ENCODE measurements at places on chromosomes 1 and 21.

DNA sequence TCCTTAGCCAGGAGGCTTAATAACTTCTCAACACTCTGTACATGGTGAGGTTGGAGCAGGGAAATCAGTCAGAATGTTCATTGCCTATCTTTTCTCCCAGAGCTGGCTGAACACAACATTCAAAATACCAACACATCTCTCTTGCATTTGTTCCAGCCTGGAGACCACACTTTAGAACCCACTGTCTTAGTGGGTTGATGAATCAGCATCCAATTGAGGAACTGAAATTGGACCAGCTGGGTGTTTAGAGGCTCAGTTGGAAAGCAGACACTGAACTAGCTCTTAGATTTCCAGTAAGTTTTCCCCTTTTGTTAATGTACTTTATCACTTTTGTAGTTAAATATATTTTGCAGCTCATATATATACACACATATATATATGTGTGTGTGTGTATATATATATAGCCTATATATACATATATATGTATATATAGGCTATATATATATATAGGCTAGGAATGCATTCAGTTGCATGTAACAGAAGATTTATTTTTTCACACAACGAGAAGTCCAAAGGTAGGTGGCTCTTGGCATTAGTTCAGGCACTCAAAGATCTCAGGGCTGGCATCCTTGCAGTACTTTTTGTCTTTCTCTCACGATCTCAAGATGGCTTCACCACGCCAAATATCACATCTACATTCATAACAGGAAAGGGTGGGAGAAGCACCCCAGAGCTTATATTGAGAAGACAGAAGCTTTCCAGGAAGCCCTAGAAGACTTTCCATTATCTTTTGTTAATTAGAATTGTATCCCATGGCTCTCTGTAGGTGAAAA lies 35.0 kb upstream of the HUNK start:
- DNase-seq: no peak

DNA sequence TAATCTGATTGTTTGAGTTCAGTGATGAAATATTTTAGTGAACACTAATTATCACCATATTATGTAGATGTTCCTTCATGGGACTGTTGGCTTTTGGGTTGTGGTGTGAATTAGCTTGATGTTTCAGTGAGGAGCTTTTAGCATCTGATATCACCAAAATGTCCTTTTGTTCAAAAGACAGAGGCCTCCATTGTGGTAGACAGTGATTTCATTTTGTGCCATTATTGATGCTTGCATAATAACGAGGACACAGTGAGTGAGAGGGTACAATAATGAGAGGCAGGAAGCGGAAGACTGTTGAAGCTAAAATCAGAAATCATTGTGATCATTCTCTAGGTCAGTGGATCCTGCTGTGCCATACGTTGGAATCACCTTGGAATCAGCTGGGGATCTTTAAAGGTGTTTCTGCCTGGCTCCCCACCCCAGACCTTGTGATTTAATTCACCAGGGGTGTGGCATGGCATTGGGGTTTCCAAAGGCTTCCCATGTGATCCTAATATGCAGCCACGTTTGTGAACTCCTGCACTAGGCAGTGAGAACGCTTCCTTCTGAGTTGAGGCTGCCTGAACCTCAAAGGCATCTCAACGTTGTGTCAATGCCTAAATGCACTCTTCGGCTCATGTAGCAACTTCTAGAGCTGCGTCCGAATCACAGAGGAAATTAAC lies 82.1 kb upstream of the KIF1B start:
- DNase-seq: no peak

DNA sequence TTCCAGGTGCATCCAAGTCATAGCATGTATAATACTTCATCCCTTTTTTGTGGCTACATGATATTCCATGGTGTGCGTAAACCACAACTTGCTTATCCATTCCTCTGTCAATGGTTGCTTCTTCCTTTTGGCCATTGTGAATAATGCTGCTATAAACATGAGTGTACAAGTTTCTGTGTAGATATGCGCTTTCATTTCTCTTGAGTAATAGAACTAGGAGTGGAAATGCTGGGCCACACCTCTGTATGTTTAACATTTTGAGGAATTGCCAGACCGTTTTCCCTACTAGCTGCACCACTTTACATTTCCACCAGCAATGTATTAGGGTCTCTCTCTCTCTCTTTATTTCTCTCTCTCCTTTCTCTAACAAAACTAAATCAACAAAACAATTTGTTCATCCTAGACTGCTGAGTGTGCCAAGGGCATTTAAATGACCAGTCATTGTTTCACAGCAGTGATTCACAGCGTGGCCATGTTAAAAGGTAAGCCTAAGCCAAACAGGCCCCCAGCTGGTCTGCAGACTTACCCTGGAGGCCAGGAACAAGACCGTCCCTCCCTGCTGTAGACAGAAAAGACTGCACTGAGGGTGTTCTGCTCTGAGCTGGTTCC lies 53.2 kb upstream of the LYST start:
- DNase-seq: no peak

- no peak for DNase-seq
These were observed 95.2 kb downstream of the COQ8A start for GRCh38 chr1:227035316-227035715.

GRCh38 chr1:57908147-57908890 lies 484.5 kb upstream of the DAB1 start:
- no peak for DNase-seq

Data from Panc1 (cell line).